Mesothelial cell of epicardium (in vitro differentiated cells): ENCODE measurements at places on chromosomes 1 and 21.

DNA sequence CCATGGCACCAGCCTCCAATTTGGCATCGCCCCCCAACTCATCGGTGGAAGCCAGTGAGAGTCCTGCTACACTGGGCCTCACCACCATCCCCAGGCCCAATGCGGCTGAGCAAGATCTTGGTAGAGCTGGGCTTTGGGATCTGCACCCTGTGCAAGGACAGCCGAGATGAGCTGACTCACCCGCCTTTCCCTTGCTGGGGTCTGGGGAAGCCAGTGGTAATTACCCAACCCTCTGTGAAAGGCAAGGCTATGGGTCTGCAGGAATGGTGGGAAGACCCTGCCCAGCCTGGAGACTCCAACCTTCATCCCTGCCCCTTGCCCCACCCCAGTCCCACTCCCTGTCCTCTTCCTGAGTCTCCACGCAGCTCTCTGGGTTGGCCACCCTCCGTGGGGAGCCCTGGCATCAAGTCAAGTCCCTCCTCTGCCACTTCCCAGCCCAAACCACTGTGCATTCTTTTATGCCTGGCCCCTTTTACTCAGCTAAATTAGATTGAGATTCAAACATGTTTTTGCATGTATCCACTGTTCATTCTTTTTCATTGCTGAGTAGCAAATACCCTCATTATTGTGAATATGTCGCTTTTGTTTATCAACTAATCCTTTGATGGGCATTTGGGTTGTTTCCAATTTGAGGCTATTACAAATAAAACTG, 8.8 kb downstream of the SMCP start:
- H3K4me1 ChIP-seq: no peaks in the 10 kb centered on the region
- H3K27me3 ChIP-seq: no peaks in the 10 kb centered on the region
- no peak overlapping the region for H3K4me3 ChIP-seq
- DNase-seq: no peak

- H3K27me3 ChIP-seq: peaks cover 4% of the 10 kb centered on the region
- no peak overlapping the region for H3K4me3 ChIP-seq
- DNase-seq: no peak
- H3K27ac ChIP-seq: no peak overlapping the region
- peaks cover 6% of the 10 kb centered on the region for H3K36me3 ChIP-seq
Measured at GRCh38 chr1:230281556-230281955, 144.6 kb downstream of the PGBD5 start.

DNA sequence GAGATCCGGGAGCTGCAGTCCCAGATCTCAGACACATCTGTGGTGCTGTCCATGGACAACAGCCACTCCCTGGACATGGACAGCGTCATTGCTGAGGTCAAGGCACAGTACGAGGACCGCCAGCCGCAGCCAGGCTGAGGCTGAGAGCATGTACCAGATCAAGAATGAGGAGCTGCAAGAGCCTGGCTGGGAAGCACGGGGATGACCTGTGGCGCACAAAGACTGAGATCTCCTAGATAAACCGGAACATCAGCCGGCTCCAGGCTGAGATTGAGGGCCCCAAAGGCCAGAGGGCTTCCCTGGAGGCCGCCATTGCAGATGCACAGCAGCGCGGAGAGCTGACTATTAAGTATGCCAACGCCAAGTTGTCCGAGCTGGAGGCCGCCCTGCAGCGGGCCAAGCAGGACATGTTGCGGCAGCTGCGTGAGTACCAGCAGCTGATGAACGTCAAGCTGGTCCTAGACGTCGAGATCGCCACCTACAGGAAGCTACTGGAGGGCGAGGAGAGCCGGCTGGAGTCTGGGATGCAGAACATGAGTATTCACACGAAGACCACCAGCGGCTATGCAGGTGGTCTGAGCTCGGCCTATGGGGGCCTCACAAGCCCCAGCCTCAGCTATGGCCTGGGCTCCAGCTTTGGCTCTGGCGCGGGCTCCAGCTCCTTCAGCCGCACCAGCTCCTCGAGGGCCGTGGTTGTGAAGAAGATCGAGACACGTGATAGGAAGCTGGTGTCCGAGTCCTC, 25.5 kb downstream of the ETV3L start:
- peaks cover 5% of the 10 kb centered on the region for H3K27me3 ChIP-seq
- H3K27ac ChIP-seq: no peak overlapping the region
- H3K36me3 ChIP-seq: no peaks in the 10 kb centered on the region

DNA sequence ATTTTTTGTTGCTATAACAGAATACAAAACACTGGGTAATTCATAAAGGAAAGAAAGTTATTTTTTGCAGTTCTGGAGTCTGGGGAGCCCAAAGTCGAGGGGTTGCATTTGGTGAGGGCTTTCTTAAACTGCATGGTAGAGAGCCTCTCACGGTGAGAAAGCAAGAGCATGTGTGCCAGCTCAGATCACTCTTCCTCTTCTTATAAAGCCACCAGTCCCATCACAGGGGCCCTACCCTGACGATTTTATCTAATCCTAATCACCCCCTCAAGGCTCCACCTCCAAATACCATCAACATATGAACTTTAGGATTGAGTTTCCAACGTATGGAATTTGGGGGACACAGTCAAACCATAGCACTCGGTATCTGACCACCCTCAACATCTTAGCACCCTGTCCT, 1.0 kb upstream of the STRIP1 start:
- H3K36me3 ChIP-seq: peaks cover 4% of the 10 kb centered on the region
- H3K4me3 ChIP-seq: peak overlapping the region; percentile 9
- DNase-seq: no peak
- H3K4me1 ChIP-seq: peaks cover 33% of the 10 kb centered on the region
- no peaks in the 10 kb centered on the region for H3K27me3 ChIP-seq

DNA sequence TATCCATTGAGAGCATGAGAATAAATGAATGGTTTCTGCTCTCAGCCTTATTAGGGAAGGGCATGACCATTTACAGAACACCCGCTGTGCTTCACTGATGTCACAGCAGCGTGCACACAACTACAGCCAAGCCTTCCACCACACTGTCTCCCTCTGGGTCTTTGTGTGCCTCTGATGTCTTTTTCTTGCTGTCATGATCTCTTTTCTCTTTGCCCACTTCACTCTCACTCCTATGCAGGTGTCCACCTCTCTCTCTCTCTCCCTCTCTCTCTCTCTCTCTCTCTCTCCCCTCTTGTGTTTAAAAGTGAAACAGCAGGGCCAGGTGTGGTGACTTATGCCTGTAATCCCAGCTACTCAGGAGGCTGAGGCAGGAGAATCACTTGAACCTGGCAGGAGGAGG, 232.5 kb upstream of the JUN start:
- H3K27me3 ChIP-seq: no peaks in the 10 kb centered on the region
- peak overlapping the region; percentile 6 for H3K27ac ChIP-seq
- no peaks in the 10 kb centered on the region for H3K36me3 ChIP-seq
- no peak for DNase-seq
- H3K4me3 ChIP-seq: no peak overlapping the region
- peaks cover 63% of the 10 kb centered on the region for H3K4me1 ChIP-seq
